GDM1 (cell line): ENCODE measurements at places on chromosomes 12 and 14.

GRCh38 chr14:95611293-95611880 lies 74.8 kb upstream of the TCL1B start:
- DNase-seq = no peak

DNA sequence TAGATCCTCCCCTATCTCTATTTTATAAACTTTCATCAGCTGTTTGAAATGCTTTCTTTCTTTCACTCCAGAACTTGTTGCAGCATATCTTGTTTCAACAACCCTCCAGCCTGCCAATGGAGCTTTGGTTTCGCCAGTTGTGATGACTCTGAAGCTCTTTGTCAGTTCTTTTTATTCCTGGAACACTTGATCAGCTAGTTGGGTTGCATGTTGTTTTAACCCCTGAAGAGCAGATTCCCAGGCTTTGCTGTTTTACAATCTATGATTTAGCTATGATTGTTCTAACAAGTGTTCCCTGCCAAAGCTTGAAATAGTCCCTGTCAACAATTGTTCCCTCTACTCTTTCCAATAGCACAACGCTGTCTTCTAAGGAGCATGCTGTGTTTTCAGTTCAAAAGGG lies 50.6 kb upstream of the FUT8 start:
- DNase-seq = no peak

DNA sequence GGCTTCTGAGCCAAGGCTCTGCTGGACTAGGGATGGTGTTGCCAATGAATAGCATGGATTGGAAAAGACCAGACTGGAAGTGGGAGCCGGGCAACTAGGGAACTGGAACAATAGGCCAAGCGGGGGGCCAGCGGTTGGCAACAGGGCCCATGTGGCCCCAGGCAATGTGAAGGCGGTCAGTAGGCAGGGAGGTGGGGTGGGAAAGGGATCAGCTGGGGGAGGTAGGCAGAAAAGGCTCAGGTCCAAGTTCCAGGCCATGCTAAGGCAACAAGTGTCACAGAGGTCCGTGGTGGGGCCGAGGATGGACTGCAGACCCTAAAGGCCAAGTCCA lies 14.9 kb upstream of the MLXIP start:
- DNase-seq = no peak

DNA sequence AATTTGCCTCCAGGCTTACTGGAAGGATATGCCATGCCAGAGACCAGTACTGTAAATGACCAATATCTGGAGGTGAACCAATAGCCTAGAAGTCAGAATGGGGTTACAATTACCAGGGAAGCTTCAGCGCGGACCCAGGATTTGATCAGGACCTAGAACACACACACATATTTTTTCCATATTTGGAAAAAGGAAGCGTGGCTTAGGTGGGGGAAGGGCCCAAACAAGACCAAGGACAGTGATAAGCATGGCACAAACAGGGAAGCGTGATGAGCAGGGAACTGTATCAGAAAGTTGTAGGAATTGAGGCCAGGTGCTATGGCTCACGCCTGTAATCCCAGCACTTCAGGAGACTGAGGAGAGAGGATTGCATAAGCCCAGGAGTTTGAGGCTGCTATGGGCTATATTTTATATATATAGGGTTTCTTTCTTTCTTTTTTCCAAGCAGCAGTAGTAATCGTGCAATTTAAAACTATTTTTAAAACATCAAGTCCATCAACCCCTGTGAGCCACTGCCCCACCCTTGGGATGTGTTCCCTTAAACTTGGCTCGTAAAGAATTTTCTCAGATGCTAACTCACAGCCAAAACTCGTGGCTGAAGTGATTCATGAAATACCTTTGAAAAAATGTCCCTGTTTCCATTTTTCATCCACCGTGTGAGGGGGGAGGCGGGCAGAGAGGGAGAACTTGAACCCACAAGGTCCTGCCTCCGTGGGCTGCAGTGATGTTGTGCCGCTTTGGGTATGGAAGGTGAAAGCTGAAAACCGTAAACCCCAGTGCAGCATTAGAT lies 16.7 kb downstream of the HRK start:
- DNase-seq = no peak

DNA sequence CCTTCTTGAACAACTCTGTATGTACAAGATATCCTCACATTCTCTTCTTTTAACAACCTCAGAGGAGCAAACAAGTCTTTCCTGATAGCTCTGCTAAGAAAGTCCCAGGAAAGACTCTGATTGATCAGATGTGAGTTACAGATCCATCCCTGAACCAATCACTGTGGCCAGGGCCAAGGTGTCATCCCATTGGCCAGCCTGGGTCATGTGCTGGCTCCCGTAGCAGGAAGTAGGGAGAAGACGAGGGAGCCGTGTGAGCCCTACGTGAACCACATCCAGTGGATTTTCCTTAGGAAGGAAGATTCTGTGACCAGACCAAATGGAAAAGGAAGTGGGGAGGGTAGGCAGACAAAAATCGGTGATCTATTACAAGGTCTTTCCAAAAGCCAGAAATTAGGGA lies 5.6 kb downstream of the P2RX7 start:
- DNase-seq = no peak

- DNase-seq = no peak
Measured at GRCh38 chr12:50099302-50100008, 4.4 kb upstream of the GPD1 start.

- no peak for DNase-seq
Measured at GRCh38 chr14:23445773-23446172, 10.3 kb upstream of the MYH7 start.

GRCh38 chr14:97993508-97994019 lies 1196.4 kb downstream of the VRK1 start:
- DNase-seq = no peak

GRCh38 chr14:101357559-101358319 lies 203.6 kb upstream of the DIO3 start:
- DNase-seq = no peak

GRCh38 chr12:53365245-53365904 lies 14.6 kb upstream of the SP1 start:
- DNase-seq = peak; percentile 18

GRCh38 chr14:68199554-68200151 lies 380.1 kb downstream of the RAD51B start:
- DNase-seq = no peak

- DNase-seq = no peak
Measured at GRCh38 chr14:72612041-72612440, 281.9 kb downstream of the DPF3 start.

DNA sequence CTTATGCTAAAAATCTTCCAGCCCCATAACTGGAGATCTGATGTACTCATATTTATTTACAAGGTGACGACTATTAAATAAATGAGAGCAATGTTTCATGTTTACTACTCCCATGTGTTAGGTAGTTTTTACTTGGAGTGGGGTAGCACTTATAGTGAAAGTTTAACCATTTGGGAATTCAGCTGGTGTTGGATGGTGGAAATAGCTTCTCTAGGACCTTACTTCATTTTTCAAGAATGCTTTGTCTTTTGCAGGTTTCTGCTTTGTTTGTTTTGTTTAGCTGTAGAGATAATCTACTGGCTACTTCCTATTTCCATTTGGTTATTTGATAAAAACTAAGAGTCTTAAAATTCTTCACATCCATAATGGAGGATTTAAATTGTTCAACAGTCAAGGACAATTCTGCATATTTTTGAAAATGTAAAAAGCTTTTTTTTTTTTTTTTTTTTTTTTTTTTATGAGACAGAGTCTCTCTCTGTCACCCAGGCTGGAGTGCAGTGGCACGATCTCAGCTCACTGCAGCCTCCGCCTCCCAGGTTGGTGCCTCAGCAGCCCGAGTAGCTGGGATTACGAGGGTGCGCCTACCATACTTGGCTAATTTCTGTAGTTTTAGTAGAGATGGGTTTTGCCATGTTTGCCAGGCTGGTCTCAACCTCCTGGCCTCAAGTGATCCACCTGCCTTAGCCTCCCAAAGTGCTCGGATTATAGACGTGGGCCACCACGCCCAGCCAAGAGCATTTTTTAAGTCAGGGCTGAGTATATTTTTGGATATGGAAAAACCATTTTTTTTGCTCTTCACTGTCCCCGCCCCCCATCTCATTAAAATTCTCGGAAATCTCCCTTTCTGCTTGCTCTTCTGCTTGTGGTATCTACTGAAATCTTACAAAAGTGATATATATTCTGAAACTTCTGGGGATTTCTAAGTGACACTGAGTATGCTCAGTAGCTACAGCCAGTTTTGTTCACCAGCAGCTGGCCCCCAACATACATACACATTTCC lies 1.4 kb upstream of the ABCD2 start:
- no peak for DNase-seq

- DNase-seq = no peak
Measured at GRCh38 chr12:14902465-14902864, 16.8 kb upstream of the MGP start.

GRCh38 chr12:103997286-103997900 lies 31.7 kb downstream of the TDG start:
- no peak for DNase-seq

GRCh38 chr12:52754135-52754534 lies 23.0 kb downstream of the KRT76 start:
- DNase-seq = no peak

GRCh38 chr12:20624718-20625117 lies 70.4 kb upstream of the SLCO1C1 start:
- no peak for DNase-seq

DNA sequence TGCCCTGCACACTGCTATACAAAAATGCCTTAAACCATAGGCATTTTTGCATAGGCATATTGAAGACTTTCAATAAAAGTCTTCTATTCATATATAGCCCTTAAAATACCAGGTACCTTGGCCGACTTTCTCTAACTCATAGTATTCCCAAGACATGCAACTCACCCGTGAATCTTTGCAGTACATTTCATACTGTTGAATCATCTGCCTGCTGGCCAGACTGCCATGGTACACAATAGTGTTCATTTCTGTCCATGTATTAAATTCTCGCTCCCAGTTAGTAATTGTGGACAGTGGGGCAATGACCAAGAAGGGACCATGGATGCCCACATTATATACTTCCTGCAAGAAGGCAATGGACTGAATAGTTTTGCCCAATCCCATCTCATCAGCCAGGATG lies 24.3 kb upstream of the SUPT16H start:
- DNase-seq = no peak

DNA sequence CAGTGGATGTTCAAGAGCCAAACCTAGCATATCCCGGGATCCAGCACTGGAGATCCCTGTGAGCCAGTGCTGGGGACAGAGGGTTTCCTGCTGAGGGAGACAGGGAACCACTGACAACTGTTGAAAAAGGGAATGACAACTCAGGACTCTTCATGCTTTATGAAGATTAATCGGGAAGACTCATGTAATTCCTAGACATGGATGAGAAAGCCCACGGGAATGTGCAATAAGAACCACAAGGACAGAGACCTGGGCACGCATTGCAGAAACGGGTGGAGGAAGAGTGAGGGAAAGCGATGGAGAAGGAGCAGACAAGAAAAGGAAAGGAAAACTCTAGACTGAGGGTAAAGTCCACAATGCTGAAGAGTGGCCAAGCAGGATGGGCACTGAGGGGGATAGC lies 296.0 kb downstream of the PCNX1 start:
- DNase-seq = no peak

- DNase-seq = no peak
Measured at GRCh38 chr14:97177016-97177415, 379.8 kb downstream of the VRK1 start.

DNA sequence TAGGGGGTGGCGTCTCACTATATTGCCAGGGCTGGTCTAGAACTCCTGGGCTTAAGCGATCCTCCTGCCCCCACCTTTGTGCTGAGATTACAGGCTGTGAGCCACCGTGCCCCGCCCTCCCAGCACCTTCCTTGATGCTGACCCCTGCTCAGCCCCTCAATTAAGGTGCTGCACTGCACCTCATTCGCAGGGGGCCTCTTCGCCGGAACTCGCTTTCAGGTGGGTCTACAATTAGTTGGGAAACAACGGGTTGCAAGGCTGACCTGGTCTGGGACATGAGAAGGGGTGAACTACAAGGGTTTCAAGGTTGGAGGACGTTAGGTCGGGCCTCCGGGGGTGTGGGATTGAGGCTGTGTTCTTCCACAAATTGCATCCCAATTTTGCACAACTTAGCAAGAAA lies 1.2 kb upstream of the NOP2 start:
- no peak for DNase-seq

- no peak for DNase-seq
Measured at GRCh38 chr12:18716236-18716635, 21.6 kb downstream of the PLCZ1 start.

DNA sequence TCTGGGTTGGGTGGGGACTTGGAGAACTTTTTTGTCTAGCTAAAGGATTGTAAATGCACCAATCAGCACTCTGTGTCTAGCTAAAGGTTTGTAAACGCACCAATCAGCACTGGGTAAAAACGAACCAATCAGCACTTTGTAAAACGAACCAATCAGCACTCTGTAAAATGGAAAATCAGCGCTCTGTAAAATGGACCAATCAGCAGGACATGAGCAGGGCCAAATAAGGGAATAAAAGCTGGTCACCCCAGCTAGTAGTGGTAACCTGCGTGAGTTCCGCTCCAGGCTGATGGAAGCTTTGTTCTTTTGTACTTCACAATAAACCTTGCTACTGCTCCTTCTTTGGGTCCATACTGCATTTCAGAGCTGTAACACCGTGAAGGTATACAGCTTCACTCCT lies 1.7 kb upstream of the ACOT2 start:
- no peak for DNase-seq

DNA sequence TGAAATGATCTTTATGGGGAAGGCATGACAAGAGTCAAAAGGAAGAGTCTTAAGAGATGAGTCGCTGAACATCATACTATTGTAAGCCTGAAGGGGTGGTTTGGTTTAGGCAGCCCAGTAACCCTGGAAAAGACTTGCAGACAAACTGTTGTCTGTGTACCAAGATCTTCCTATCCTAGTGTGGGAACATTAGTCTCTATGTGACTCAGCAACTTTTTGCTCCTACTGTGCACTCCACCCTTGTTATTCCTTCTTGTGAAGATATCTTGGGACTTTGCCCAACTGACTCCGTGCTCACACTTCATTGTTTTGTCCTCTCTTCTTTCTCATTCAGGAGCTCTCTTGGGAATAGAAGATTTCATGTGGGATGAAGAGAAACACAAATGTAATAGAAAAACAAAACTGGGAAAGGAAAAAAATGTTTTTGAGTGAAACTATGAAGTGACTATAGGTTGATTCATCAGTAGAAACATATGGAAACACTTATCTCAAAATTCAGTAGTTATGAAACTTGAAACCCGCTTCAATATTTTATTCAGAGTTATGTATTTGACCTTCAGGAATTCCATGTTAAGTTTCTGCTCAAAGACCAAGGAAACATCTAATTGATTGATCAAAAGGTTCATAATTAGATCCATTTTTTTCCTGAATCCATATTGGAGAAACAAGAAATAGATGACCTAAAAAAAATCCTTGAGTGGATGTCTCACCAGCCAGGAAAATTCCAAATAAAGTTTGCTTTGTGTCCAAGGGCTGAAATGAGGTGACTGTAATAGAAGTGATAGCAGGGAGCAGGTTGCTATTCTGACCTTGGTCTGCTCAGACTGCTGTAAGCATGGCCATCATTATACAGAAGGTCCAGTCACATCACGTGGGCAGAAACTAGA lies 67.2 kb downstream of the BTG1 start:
- DNase-seq = no peak

- no peak for DNase-seq
Measured at GRCh38 chr12:68506619-68507018, 104.1 kb upstream of the RAP1B start.

GRCh38 chr12:51209259-51209658 lies 8.6 kb downstream of the POU6F1 start:
- no peak for DNase-seq
